CD4-positive, alpha-beta T cell treated with Interleukin-17A for 1 hour (primary cell): ENCODE measurements at places on chromosomes 13 and 19.

- DNase-seq, result no peak
Measured at GRCh38 chr13:98110749-98111148, 32.1 kb upstream of the FARP1 start.

- DNase-seq, result no peak
Measured at GRCh38 chr19:48085904-48086864, 24.4 kb downstream of the PLA2G4C start.

- DNase-seq, result no peak
Measured at GRCh38 chr13:32048816-32049215, 17.2 kb downstream of the FRY start.

GRCh38 chr19:1862424-1863327 lies 703 bp downstream of the KLF16 start:
- DNase-seq, result peak; percentile 71

- DNase-seq, result no peak
Measured at GRCh38 chr13:23674795-23675640, 104.8 kb downstream of the TNFRSF19 start.

GRCh38 chr19:29875931-29876330 lies 64.1 kb downstream of the CCNE1 start:
- no peak for DNase-seq

DNA sequence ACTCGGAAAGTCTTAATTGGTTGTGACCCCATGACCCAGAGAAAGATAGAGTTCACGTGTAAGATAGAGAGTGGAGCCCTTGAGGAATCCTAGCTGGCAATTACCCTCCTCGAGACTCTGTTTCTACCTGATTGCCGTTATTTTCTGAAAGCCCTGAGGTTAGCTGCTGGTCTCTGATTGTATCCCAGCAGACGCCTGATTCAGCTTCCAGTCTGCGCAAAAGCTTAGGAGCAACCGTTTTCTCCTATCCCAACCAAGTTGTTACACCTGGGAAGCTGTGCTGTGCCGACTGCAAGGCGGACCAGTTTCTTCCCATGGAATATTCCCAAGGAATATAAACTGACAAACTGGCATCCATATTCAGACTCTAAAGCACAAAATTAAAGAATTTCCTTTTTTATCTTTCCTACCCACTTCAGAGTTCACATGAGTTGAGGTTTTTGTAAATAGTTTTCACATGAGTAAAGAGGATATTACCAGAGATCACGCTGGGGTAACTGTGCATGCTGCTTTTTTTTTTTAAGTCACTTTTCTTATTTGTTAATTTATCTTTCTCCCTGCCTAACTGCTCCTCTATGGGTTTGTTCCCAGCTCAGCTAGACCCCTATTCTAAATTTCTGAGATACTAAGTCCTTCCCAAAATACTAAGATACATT lies 1.5 kb upstream of the TRPC4 start:
- DNase-seq, result no peak

- no peak for DNase-seq
Measured at GRCh38 chr19:52444506-52444905, 8.8 kb upstream of the ZNF578 start.

GRCh38 chr19:32317086-32317485 lies 28.3 kb upstream of the ZNF507 start:
- DNase-seq, result no peak

DNA sequence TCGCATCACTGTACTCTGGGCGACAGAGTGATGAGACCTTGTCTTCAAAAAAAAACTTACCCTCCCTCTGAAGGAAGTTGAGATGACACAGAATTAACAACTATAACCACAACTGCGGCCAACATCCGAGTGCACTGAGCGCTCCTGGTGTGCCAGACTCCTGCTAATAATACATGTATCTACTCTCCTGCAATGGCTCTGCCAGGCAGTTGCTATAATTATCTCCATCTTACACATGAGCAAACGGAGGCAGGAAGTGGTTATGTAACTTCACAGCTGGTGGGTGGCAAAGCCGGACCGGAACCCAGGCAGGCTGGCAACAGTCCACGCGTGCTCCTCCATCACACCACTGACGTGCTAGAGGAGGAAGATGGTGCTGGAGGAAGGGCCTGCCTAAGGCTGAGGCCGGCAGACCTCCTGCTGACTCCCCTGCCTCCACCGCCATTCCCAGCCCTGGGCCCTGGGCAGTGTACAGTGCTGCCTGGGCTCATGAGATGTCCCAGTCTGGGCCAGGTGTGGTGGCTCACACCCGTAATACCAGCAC lies 12.6 kb downstream of the XRCC1 start:
- peak; percentile 94 for DNase-seq

DNA sequence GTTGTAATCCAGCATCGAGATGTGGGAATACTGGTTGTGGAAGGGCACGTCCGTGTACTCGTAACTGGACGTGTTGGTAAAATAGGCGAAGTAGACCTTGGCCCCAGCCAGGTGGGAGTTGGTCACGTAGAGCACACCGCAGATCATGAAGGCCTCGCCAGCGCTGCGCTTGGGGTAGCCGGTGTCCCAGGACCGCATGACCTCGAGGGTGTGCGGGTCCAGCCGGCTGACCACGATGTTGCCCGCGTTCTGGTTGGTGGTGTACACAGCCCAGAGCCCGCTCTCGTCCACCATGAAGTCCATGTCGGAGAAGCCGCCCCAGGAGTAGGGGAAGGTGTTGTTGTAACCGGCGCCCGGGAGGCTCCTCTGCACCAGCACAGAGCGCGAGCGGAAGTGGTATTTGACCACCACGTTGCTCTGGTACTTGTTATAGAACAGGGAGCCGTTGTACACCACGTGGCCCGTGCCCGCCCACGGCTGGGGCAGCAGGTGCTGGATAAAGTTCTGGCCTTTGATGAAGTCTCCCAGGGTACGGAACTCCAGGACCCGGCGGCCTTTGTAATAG lies 19.2 kb downstream of the PIN1 start:
- no peak for DNase-seq

DNA sequence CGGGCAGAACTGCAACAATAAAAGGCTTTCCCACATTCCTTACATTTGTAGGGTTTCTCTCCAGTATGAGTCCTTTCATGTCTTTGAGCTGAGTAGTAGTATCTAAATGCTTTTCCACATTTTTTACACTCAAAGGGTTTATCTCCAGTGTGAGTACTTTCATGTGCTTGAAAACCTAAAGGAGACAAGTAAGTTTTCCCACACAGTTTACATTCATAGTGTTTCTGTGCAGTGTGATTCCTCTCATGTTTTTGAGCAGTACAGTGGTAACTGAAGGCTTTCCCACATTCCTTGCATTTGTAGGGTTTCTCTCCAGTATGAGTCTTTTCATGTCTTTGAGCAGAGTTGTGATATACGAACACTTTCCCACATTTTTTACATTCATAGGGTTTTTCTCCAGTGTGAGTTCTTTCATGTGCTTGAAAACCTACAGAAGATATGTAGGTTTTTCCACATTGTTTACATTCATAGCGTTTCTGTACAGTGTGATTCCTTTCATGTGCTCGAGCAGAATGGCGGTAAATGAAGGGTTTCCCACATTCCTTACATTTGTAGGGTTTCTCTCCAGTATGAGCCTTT lies 47.0 kb downstream of the ZNF44 start:
- DNase-seq, result no peak

DNA sequence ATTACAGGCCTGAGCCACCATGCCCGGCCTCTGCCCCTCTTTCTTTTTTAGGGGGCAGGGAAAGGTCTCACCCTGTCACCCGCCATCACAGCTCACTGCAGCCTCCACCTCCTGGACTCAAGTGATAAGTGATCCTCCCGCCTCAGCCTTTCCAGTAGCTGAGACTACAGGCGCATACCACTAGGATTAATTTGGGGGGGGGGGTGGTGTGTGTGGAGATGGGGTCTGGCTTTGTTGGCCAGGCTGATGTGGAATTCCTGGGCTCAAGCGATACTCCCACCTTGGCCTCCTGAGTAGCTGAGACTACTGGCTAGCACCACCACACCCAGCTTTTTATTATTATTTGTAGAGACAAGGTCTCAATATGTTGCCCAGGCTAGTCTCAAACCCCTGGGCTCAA lies 4.2 kb downstream of the APOE start:
- no peak for DNase-seq

GRCh38 chr13:24272452-24273161 lies 36.8 kb upstream of the C1QTNF9 start:
- peak; percentile 45 for DNase-seq

DNA sequence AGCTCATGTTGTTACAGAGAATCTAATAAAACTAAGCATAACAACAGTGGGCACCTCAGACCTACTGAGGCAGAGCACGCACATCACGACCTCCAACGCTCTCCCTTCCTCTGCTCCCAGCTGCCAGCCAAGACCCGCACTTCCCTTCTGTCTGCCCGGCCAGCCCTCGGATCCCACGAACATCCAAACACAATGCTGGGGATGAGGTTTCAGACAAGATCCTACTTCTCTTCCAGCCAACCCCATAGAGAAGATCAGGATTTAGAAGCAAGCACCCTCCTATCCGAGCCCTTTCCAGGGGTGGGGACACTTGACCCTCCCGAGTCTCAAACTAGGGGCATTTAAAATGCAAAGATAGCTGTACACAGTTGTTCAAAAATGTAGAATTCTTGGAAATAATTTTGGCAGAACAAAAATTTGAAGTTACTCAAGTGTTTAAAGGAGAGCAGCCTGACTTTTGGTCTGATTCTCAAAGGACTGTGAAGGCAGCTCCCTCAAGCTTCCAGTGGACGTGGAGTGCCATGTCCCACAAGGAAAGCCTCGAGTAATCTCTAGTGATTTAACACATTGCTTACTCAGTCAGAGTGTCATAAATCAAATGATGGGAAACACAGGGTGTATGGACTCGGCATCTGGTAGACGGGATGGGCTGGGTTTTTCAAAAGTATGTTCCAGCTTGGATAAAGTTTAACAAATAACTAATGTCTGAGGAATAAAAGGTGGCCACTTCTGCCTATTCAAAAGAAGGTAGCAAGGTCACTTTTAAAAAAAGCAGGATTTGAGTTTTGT lies 32.8 kb downstream of the ANKRD10 start:
- no peak for DNase-seq

- DNase-seq, result no peak
Measured at GRCh38 chr19:5455367-5456129, at the start of gene ZNRF4. Gene ZNRF4 (plus strand): TSS chr19:5455417. CDS start chr19:5455492, 75 bp downstream.

GRCh38 chr13:98014766-98015165 lies 61.3 kb downstream of the IPO5 start:
- DNase-seq, result no peak

DNA sequence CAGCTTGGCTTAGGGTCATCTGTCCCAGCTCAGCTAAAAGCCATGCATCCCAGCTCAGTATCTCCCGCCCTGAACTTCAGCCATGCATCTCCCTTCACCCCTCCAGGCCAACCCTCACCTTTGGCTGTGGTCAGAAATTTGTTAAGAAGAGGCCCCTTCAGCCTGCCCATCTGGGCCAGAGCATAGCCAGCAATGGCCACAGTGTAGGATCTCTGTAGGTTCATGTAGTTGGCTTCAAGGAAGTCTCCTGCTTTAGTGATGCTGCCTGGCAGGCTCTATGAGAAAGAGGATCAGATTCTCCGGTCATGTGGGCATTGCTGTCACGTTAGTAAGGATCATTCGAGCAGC lies 16.6 kb upstream of the TNFSF14 start:
- no peak for DNase-seq

GRCh38 chr13:49112782-49113525 lies 107.2 kb upstream of the MLNR start:
- DNase-seq, result no peak

DNA sequence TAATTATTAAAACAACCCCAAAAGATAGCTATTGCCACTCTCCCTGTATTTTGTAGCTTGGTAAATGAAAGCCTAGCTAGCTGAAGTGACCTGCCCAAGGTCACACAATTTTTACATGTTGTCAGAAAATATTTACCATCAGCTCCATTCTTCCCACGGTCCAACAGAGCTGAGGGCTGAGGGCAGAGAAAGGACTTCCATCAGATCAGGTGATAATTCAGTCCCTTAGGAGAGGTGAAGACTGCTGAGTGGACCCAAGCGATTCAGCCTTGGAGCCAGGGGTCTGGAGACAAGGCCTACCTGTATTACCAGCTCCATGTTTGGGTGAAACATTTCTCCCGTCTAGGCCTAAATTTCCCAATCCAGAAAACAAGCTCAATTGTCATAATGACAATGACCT lies 149.5 kb upstream of the TSHZ3 start:
- DNase-seq, result no peak

DNA sequence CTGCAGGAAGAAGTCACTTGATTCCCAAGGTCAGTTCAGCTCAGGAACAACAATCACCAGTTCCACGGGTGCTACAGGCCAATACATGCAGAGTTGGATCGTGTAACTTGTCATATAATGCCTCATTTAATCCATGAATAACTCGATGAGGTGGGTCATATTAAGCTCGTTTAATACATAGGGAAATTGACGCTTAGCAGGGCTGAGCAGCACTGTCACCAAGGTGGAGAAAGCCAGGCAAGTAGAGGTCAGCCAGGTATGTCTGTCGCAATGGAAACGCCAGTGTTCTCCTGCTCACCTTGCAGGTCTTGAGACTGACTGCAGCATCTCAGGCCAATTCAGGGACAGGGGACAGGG lies 52.3 kb downstream of the CCDC70 start:
- DNase-seq, result no peak

- no peak for DNase-seq
Measured at GRCh38 chr13:30565658-30566057, 52.1 kb upstream of the USPL1 start.

DNA sequence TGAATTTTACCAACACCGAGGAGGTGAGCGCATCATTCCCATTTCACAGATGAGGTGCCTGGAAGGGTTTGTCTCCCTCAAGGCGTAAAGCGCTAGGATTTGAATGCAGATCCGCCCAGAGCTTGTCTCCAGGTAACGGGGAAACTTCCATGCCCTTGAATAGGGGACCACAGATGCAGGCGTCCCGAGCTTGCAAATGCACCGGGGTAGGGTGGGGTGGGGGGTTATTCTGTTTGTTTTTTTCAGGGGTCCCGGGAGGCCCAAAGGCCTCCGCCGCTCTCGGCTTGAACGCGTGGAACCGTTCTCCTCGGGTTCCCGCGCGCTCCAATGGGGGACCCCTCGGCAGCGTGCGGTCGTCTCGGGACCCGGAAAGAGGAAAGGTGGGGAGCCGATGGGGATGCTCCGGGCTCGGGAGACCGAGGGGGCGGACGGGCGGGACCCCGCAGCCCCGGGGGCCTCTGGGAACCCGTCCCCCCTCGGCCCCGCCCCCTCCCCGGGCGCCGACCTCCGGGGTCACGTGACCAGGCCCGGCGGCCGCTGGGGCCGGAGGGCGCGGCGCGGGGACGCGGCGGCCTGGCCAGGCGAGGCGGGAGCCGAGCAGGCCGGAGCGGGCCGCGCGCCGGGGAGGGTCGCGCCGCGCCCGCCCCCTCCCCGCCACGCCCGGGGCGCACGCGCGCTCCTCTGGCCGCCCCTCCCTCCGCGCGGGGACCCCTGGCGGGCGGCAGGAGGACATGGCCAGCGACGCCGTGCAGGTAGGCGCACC lies at the start of gene PKN1:
PKN1 (plus strand) TSS at position 516 of the 763 bp plus-strand sequence; CDS start at position 732, 216 bp downstream.
- peak; percentile 45 for DNase-seq

GRCh38 chr13:30496147-30496546 lies 30.4 kb upstream of the HMGB1 start:
- no peak for DNase-seq

- peak; percentile 60 for DNase-seq
Measured at GRCh38 chr19:1025960-1026782, at the start of gene CNN2. Gene CNN2 (plus strand): TSS chr19:1026608. CDS start chr19:1026662, 54 bp downstream.
